HT-29 (cell line): ENCODE measurements at places on chromosomes 11 and 22. TPM values are rescaled to one million over a fixed set of nuclear protein-coding genes. Genes with fewer than 3 reads are reported as not detected.

GRCh38 chr11:68043349-68044144 lies 4.7 kb downstream of the TCIRG1 start:
- DNase-seq: peak; percentile 92

DNA sequence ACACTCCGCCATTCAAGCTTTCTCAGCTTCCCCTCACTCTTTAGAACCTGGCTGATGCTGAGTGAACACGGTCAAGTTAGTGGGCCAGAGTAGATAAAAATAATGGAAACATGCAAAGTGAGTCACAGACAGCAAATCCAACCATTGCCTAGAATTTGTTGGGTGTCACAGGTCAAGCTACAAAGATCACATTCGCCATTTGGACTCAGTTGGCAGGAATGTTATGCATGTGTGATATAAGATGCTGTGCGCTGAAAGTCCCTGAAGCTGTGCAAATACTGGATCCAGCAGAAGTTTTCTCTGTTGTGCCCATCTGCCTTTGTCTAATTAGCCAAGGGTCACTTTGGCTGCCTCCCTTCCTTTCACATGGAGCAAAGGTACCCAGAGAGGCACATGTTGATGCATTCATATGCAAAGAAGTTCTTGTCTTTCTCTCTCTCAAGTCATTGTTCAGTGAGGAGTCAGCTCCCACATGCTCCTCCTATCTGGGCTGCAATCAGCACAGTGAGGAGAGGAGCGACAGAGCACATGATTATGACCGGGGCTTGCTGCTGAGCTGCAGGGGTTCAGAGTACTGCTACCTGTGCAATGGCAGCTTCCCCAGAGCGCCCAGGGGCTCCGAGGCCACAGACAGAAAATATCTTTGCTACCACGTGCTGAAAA lies 39.7 kb downstream of the FLI1 start:
- DNase-seq: no peak

GRCh38 chr11:3880724-3881123 lies 25.3 kb downstream of the STIM1 start:
- DNase-seq: peak; percentile 30

- no peak for DNase-seq
These were observed 491.8 kb upstream of the TENM4 start for GRCh38 chr11:79932612-79933011.

WNT7B gene
- 17.4 and 31.4 TPM in 2 replicates for total RNA-seq

MIOX gene
- total RNA-seq: not detected in 2 replicates

GRCh38 chr11:48103621-48104567 lies 112.7 kb upstream of the OR4B1 start:
- DNase-seq: peak; percentile 43

CCDC81 gene
- 0.08 and 0.31 TPM in 2 replicates for total RNA-seq

- no peak for DNase-seq
These were observed 37.8 kb downstream of the PGR start for GRCh38 chr11:101091781-101092180.

C22orf42 gene
- total RNA-seq: not detected in 2 replicates

- no peak for DNase-seq
These were observed 109.1 kb upstream of the TIMP3 start for GRCh38 chr22:32692371-32692770.

LRRC10B gene
- 6.3 and 7.7 TPM in 2 replicates for total RNA-seq

DNA sequence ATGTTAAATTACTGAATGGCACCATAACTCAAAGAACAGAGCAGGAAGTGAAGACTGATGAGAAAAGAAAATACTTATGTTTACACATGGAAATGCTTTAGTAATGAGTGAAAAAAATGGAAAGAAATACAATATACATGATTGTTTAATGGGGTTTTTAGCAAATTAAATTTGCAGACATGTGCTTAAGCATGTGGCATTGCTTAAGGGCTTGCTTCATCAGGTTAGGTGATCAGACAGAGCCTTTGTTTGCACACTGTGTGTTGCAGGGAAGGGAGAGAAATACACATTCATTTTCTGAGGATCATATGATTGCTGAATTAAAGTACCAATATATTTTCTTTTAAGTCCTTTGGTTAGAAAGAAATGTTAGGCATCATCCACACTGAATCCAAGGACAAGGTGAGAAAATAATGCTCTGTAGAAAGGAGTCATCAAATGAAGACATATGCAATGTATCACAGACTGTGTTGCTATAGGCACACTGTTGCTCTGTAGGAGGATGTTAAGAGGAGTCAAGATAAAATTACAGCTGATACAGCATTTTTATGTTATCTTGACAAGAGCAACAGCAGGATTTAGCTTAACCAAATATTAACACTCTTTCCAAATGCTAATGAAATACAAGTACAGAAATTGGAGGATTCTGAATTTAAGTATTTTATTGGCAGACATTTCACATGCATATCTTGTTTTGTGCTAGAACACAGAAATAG lies 23.4 kb upstream of the ARHGAP20 start:
- no peak for DNase-seq

GRCh38 chr11:110860461-110860860 lies 148.2 kb upstream of the ARHGAP20 start:
- DNase-seq: no peak

GRCh38 chr22:22666307-22667091 lies 22.1 kb downstream of the GGTLC2 start:
- DNase-seq: peak; percentile 40

DNA sequence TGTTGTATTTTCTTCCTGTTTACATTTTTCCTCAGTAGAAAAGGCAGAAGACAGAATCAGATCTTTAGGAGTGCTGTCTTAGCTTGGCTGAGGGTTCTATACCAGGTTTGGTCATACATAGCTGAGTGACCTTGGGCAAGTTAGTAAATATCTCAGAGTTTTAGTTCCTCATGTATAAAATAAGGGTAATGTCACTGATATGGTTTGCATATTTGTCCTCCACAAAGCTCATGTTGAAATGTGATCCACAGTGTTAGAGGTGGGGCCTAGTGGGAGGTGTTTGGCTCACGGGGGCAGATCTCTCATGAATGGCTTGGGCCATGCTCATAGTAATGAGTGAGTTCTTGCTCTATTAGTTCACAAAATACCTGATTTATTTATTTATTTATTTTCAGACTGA lies 7.5 kb upstream of the HTR3A start:
- DNase-seq: no peak
